Kidney (tissue), 22 donors: ENCODE measurements at places on chromosomes 7 and 10.

GRCh38 chr10:89047397-89047796, 56.8 kb downstream of the FAS start:
- no peak for DNase-seq

- DNase-seq: no peak
Measured at GRCh38 chr7:67267914-67268313, 271.3 kb downstream of the TYW1 start.

DNA sequence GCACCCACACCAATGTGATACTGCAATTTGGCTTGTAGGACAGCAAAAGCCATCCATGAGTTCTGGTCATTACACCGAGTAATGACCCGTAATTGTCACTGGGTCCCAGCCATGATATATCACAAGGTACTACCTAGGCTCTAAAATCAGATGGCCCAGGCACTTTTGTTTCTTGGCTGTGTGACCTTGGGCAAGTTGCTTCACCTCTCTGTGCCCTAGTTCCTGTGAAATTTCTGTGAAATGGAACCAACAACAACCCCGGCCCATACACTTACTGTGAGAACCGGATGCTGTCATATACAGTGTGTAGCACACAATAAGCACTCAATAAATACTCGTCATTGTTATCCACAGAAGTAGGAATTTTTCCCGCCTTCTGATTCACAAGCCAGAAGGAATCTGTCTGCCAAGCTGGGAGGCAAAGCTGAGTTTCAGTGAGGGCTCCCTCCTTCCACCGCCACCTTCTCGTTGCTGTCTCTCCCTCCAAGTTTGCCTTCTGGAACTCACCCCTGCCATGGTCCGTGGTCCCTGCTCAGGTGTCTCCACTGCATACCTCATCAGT, 6.4 kb upstream of the CYTH3 start:
- no peak for DNase-seq

DNA sequence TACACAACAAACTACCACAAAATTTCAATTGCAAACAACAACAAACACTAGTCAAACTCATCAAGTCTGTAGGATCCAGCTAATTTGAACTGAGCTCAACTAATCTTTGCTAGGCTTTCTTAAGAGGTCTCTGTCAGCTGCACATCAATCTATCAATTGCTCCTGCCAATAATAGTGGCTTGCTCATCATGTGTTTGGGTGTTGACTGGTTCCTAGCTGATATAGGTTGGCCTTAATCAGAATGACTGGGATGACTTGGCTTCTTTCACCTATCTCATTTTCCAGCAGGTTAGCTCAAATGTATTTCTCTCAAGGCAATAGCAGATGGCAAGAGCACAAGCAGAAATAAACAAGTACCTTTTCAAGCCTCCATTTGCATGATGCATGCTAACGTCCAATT, 370.3 kb upstream of the NFE2L3 start:
- DNase-seq: no peak

DNA sequence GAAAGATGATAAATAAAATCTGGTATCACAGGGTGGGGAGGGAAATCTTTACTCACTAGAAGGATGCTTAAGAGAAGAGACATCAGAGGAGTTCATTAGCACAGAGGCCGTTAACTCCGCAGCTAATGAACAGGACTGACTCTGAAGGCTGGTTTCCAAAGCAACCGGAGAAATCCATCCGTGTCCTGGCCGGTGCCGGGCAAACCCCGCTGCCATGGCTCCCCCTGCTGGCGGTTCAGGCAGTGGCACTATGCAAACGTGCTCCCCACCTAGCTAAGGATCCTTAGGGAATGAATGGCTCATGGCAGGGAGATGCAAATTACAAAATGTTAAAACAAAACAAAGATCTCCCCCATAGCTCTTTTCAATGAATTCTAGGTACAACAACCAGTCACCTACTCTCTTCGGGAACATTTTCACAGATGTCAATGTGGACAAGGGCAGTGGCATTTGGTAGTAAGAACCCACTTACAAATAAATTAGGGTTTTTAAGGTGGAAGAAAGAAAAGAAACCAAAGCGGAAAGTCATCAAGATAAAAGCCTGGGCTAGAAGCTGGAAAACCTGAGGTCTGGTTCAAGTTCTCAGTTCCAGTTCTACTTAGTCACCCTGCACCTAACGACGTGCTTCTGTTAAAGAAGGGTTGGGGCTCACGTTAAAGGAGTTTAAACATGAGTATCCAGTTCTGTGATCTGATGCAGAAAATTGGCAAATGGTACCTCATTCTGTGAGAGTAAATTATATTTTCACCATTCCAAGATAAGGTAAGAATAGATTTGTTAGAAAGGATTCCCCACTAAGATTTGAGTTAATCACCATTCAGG, 138.2 kb downstream of the SVIL start:
- DNase-seq: peak; percentile 79

- DNase-seq: no peak
Measured at GRCh38 chr10:103709341-103709920, 145.9 kb downstream of the SH3PXD2A start.

GRCh38 chr10:20981419-20981953, 84.4 kb upstream of the NEBL start:
- DNase-seq: no peak

- DNase-seq: no peak
Measured at GRCh38 chr10:35751347-35751746, 109.3 kb upstream of the FZD8 start.

- DNase-seq: peak; percentile 66
Measured at GRCh38 chr10:88386821-88387773, 196.0 kb downstream of the RNLS start.

GRCh38 chr7:73359306-73359705, 31.3 kb downstream of the FKBP6 start:
- DNase-seq: no peak

- no peak for DNase-seq
Measured at GRCh38 chr10:78362406-78363022, 328.9 kb downstream of the RPS24 start.

DNA sequence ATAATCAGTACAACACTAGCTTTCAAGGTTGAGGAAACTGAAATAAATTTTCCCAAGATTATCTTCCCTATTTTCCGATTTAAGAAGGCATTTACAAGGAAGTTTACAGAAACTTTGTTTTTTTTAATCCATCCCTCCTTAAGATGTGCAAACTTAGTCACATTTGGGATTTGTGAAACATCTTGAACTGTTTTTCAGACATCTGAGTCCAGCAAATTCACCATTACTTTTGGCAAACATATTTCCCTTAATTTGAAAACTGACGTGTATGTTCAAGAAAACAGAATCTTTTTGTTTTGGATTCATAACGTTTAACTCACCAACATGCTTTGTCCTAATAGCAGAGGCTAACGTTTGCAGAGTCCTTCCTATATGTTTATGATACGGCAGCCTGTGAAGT, 19.5 kb downstream of the GLI3 start:
- DNase-seq: no peak

DNA sequence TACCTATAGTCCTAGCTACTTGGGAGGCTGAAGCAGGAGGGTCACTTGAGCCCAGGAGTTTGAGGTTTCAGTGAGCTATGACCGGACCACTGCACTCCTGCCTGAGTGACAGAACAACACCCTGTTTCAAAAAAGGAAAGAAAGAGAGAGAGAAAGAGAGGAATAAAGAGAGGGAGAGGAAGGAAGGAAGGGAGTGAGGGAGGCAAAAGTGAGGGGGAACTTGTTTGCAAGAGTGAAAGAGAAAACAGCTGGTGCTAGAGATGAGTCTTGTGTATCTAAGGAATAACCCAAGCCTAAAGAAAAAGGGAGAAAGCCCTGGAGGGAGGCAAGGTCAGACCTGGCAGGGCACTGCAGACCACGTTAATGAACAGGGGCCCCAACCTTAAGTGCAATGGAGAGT, 4.8 kb upstream of the NT5C2 start:
- DNase-seq: no peak

DNA sequence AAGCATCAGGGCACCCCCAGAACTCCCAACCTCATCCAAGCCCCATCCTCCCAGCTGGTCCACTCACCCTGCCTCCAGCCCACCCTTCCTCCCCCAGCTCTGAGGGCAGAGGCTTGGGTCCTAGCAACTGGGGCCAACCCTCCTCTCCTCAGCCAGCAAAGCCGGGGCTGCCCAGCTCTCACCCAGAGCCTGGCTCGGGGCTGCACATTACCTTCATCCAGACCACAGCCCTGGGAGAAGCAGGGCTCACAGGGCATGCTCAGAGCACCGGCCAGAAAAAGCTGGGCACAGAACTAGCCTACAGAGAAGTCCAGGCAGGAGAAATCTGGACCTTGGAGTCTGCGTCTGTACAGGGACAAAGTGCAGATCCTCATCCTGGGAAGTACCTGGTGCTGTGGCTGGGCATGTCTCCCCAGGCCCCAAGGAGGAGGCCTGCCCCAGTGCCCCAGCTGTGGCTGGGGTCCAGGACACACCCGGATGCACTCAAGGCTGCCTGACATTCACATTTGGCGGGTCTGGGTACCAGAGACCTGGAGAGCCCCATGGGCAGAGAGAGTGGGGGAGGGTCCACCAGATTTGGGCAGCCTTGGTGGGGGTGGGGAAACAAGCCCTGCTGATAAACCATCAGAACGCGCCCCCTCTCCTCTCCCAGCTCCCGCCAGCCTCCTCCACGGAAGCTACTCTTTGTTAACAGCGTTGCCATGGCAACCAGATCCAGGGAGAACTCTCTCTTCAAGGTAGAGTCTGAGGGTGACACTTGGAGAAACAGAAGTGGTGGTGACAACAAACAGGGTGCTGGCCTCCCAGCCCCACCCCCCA, 5.1 kb downstream of the RASGEF1A start:
- peak; percentile 55 for DNase-seq

DNA sequence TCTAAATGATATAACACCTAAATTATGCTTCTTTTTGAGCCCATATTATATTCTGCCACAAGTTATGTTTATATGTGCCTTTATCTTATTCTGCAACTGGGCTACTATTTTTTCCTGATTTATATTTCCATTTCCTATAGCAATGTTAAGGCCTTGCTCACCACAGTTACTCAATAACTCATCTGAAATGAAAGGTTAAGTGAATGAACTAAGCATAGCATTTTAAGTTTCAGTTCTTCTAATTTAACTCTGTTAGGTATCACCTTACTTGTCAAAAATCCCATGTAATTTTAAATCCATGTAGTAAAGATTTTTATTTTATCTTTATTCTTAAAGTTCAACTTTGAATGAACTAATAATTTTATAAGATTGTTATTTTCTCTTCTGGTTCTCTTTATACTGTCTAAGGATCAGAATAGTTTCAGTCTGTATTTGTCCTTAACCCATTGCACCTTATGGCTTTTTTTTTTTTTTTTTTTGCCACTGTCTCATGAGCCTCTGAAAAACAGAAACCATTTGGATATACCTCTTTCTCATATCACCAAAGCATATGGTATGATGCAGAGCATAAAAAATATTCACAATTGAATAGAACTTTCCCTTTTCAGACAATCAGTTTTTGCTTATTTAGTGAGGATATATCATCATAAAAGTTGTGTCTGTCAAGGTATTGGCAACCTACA, 301.8 kb upstream of the ZWINT start:
- DNase-seq: no peak

DNA sequence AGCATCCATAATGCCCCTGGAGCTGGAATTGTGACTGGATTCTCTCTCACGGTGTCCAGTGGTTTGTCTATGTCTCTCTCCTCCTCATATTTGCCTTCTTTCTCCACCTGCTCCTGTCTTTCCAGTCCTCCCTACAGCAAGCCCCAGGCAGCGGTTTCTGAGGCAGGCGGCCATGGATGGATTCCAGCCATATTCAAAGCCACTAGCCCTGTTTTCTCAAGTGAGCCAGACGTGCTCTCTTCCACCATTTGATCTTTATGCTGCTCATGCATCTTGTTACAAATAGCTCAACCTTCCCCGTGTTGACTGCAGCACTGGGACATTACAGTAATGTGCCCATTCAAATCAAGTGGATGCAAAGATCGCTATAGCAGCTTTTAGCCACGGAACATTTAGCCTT, 387.2 kb upstream of the PODXL start:
- no peak for DNase-seq

DNA sequence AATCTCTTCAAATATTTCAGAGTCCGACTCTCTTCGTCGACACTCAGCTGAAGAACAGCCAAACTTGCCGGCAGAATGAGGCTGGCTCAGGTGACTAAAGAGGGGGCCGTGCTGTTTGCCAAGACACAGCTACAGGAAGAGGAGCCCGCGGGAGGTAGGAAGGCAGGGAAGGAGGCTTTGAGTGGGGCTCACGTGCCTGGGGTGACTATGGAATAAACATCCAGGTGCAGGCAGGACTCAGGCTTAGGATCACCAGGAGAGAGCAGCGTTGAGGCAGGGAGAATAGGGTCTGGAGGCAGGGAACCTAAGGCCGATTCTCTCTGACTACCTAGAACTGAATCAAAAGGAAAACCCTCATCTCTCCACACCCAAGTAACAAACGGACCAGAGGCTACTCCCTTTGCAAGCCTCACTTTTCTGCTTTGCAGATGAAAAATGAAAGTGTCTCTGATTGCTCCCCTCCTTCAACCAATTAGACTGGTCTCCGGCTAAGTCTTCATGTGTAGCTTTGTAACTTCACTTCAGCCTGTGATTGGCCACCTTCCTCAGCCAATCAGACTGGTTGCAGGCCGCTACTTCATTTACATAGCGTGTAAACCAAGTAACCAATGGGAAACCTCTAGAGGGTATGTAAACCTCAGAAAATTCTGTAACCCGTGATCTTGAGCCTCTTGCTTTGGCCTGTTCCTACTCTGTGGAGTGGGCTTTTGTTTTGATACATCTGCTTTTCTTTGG, 19.7 kb upstream of the BNIP3 start:
- no peak for DNase-seq

DNA sequence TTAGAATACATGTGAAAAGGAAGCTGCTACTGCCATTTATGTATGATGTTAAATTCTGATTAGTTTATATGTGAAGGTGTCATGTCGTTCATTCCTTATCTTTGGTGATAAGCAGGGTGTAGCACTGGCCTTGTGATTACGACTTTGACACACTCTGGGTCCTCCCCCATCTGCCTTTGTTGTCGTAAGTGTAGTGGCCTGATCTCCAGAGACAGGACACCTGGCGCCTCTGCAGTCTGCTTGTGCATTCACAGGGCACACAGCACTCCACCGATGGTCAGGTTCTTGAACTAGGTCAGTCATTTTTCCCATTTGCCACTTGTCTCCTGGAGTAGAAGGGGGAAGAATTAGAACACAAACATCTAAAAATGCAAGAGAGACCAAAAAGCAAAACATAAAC, 186.0 kb downstream of the PRKCQ start:
- peak; percentile 26 for DNase-seq

DNA sequence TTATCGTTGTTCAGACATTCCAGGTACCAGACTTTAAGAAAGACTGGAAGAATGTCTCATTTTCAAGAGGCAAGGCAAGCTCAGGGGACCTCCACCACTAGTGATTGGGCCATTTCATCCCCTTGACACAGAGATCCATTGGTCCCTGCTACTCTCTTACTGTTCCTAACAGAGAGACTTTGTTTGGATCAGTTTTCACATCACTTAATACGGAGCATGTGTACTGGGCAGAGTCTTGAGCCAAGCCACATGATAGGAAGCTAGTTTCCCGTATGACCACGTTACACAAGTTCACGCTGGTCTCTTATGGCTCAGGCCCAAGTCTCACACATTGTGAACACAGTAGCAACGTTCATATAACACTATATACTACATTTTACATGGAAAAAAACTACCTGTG, 269.9 kb downstream of the BAMBI start:
- DNase-seq: no peak

- DNase-seq: no peak
Measured at GRCh38 chr10:63375458-63375857, 90.3 kb downstream of the JMJD1C start.
